Caco-2 (cell line): ENCODE measurements at places on chromosomes 1 and 21. TPM values are rescaled to one million over a fixed set of nuclear protein-coding genes. Genes with fewer than 3 reads are reported as not detected.

The ELOA gene
- total RNA-seq: 29.4 and 31.3 TPM in 2 replicates

The SYT11 gene
- total RNA-seq: 0.05 TPM in 1 of 2 replicates, not detected in the other

The CATSPERE gene
- 0.14 and 0.79 TPM in 2 replicates for total RNA-seq

The ATF3 gene
- total RNA-seq: 21.8 and 25.8 TPM in 2 replicates

The GJA8 gene
- total RNA-seq: not detected in 2 replicates

The HIVEP3 gene
- total RNA-seq: 0.25 and 0.37 TPM in 2 replicates

The OXCT2 gene
- 4.6 and 6.4 TPM in 2 replicates for total RNA-seq

The AGL gene
- 23.6 and 24.2 TPM in 2 replicates for total RNA-seq

The PPCS gene
- total RNA-seq: 41.0 and 42.9 TPM in 2 replicates

The PGBD2 gene
- total RNA-seq: 6.7 and 7.0 TPM in 2 replicates

The C1orf116 gene
- total RNA-seq: 8.7 and 10.4 TPM in 2 replicates

The CD101 gene
- 0.16 and 0.86 TPM in 2 replicates for total RNA-seq

The METTL13 gene
- 36.9 and 40.4 TPM in 2 replicates for total RNA-seq

The CD244 gene
- total RNA-seq: 0.11 TPM in 1 of 2 replicates, not detected in the other

The GSTM5 gene
- 6.0 and 9.1 TPM in 2 replicates for total RNA-seq

The OR2L2 gene
- total RNA-seq: 0.16 TPM in 2 replicates

The GPR37L1 gene
- total RNA-seq: 0.07 TPM in 2 replicates

The CRYAA gene
- total RNA-seq: not detected in 2 replicates

The PAFAH2 gene
- total RNA-seq: 8.0 and 11.1 TPM in 2 replicates

The NAV1 gene
- total RNA-seq: 2.0 and 4.6 TPM in 2 replicates

The CYP4X1 gene
- total RNA-seq: 5.5 and 7.8 TPM in 2 replicates

The SLC35F3 gene
- not detected in 2 replicates for total RNA-seq

The ACTA1 gene
- 5.1 and 9.5 TPM in 2 replicates for total RNA-seq

The ICOSLG gene
- 12.6 and 13.5 TPM in 2 replicates for total RNA-seq
